ENCODE measurements at places on chromosomes 7 and 10.

DNA sequence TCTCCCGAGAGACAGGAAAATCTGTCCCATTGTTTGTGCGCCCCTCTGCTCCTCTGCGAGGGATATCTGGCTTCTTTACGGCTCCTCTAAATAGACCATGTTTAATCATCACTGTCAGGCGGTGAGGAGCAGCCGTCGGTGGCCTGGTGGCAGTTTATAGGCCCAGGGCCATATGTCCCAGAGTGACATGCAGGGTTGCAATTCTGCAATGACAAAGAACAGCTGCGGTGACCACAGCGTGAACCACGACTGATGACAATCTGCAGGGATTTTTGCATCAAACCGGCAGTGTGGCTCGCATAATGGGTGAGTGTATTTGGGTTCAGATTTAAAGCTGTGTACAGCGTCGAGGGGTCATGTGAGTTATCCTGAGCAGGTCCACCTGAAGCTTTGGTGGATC is 41.5 kb downstream of the GATA3 start:
- DNase-seq, result no peak

GRCh38 chr10:95394161-95394880 is 103.5 kb upstream of the PDLIM1 start:
- no peak for DNase-seq

DNA sequence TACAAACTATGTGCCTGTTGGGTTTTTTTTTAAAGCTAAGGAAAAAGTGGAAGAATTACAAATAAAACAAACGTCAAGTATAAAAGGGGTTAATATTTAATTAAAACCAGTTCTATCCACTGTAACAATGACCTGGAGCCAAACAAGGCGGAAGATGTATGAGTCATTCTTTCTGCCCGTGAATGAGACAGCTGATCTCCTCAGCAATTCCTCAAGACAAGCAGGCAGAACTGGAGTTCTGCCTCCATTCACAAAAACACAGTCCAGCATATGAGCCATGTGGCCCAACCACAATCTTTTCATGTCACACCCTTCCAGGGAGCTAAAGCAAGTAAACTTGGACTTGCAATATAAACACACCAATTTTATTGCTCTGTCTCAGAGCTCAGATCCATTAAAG is 8.4 kb downstream of the ETV1 start:
- no peak for DNase-seq

GRCh38 chr10:113879691-113880090 is 25.2 kb downstream of the NHLRC2 start:
- DNase-seq, result no peak

- DNase-seq, result no peak
Measured at GRCh38 chr10:27822301-27822700, 76.7 kb upstream of the MKX start.

GRCh38 chr10:28199941-28200340 is 102.9 kb downstream of the MPP7 start:
- no peak for DNase-seq

GRCh38 chr7:121276313-121276712 is 52.5 kb upstream of the WNT16 start:
- DNase-seq, result no peak

GRCh38 chr7:105355701-105356100 is 33.0 kb downstream of the SRPK2 start:
- no peak for DNase-seq

- DNase-seq, result no peak
Measured at GRCh38 chr10:104274762-104275721, 6.1 kb downstream of the GSTO2 start.

- DNase-seq, result no peak
Measured at GRCh38 chr10:95841661-95842498, 65.9 kb upstream of the CC2D2B start.

- no peak for DNase-seq
Measured at GRCh38 chr7:71988201-71988600, 423.9 kb downstream of the CALN1 start.

DNA sequence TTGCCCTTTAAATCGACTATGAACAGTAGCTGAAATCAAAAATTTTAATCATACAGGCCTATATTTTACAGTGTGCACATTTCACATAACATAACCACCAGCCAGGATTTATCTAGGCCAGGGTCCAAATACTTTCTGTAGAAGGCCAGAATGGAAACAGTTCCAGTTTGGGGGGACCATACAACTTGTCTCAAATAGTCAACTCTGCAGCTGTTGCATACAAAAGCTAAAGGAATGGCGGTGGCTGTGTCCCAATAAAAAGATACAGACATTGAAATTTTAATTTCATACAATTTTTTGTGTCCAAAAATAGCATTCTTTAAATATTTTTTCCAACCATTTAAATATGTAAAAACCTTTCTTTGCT is 742 bp upstream of the TYSND1 start:
- no peak for DNase-seq

- no peak for DNase-seq
Measured at GRCh38 chr7:42734568-42734967, 177.3 kb downstream of the C7orf25 start.

DNA sequence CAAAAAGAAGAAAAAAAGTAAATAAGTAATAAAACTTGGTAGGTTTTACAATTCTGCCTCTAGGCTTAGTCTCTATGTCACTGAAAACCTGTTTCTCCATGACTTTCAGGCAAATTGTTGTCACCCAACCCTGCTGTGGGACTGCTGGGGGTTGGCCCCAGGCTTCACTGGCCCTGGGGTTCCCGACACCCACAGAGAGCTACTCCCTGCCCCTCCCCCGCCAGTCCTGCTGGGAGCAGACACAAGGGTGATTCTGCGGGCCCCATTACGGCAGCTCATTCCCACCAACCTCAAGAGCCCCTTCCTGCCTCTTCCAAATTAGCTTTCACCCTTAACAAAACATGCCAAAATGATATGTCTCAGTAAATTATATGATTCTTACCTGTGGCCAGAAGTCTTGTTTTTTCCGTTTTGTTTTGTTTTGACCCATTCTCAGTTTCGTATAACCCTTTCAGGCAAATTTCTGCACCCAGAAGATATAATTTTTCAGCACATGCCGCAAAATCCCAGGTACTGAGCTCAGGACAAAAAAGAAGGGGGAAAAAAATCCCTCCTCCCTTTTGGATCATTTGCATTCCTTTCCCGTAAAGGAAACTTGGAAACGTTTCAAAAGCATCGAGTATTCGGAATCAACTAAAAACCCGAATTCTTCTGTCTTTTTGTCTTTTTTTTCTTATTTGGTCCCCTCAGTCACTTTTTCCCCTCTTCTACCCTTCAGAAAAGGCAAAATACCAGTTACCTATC is 27.8 kb downstream of the CHST15 start:
- no peak for DNase-seq

DNA sequence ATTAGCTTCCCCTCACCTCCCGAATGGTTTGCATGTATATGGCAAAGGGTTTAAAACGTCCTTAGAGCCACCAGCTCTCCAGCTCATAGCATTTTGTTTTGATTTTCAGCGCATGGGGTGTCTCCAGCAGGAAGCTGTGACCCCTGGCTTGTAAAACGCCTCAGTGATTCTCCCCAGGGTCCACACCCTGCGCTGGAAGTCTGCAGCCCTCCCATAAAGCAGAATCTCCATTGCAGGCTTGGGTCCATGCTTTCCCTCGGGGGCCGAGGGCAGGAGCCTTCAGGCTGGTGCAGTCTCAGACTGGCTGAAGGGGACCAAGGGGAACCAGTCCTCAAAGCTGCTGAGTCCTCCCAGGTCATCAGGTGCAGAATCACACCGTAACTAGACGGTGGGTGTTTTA is 109.7 kb downstream of the VIPR2 start:
- no peak for DNase-seq

DNA sequence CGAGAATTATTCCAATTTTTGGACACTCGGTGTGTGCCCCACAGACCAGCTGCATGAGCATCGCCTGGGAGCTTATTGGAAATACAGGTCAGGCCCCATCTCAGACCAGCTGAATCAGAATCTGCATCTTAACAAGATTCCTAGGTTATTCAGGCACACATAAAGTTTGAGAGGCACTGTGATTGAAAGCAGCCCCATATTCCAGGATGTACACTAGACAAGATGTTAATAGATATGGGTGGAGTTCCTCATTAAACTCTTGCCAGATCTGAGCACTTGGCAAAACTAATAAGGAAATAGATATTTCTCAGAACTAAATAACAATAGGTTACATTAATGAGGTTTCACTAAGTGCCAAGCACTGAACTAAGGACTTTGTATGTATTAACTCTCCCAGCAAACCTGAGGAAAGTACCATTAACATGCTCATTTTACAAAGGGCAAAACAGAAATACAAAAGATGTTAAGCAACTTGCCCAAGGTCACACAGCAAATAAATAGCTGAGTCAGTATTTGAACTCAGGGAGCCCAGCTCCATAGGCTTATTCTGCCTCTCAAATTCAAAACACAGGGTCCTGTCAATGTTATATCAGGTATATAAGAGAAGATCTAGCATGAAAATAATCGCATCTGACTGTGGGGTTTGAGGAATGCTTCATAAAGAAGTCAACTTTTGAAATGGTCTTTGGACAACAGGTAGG is 29.9 kb downstream of the PPP1R3C start:
- no peak for DNase-seq

DNA sequence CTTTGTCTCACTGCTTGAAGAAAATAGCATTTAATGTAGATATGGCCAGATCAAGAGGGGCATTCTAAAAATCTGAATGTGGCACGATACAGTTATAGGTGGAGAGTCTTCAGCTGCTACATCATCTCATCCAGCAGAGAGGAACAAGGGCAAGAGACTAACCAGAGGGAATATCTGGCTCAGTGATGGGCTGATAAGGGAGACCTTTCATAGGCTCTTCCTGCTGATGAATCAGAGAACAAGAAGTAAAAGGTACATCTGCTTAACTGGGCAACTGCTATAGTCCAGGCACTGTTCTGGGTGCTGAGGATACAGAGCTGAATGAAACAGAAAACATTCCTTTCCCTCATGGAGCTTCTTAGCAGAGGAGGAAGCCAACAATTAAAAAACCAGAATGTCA is 37.9 kb downstream of the PIP4K2A start:
- no peak for DNase-seq

GRCh38 chr7:18508443-18509427 is 13.2 kb downstream of the HDAC9 start:
- DNase-seq, result no peak

GRCh38 chr10:65325913-65326312 is 1599.9 kb upstream of the LRRTM3 start:
- DNase-seq, result no peak
